ENCODE measurements at places on chromosomes 3 and 15.

GRCh38 chr3:65948841-65949573, 89.7 kb downstream of the MAGI1 start:
- no peak for DNase-seq

DNA sequence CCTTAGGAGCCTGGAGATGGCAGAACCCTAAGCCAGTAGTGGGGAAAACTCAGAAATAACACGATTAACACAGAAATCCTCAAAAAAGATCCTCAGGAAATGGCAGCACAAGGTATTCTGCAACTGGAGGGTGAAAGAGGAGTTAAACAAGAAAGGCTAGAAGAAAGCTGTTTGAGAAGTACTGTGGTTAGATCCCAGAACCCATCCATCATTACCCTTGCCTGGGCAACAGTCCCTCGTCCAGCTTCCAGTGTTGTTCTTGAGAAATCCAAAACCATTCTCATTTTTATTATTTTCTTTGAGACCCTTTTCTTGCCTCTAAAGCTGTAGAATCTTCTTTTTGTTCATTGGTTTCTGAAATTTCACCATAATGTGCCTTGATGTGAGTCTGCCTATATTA, 2.7 kb upstream of the CDCP1 start:
- no peak for DNase-seq

DNA sequence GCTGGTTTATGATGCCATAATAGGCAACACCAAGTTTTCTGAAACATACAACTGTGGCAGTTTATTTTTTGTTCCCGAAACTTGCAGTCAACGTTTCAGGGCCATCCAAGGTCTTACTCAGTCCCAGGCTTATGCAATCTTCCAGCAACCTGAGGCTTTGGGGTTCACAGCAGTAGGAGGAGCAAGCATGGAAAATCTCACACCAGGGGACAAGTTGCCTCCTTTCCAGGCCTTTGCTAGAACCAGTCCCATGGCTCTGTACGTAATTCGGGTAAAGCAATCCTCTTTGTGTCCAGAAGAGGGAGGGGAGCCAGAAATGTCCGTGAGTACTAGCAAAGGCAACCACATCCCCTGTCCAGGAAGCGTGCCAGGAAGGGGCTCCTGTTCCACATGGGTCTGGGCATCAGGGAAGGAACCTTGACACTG, 4.7 kb upstream of the FAM240A start:
- DNase-seq = no peak

DNA sequence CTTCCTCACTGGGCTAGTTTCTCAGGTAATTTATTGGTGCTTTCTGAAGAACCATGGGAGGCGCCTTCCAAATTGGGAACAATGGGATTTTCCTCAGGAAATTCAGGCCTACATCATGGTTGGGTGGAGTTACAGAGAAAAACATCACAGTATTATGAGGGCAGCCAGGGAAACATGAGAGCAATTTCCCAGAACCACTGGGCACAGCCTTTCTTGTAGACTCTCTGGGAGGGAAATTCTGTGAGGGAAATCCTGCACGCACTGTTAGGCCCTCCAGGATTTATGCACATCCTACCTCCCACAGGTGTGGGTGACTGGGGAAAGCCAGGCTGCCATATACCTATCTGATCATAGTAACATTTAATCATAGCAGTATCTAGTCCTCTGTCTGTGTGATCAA, 13.2 kb downstream of the POPDC2 start:
- no peak for DNase-seq

- no peak for DNase-seq
These were observed 31.8 kb downstream of the TTC14 start for GRCh38 chr3:180633722-180634121.

- peak; percentile 45 for DNase-seq
These were observed 235.3 kb upstream of the MRPL3 start for GRCh38 chr3:131738095-131738494.

DNA sequence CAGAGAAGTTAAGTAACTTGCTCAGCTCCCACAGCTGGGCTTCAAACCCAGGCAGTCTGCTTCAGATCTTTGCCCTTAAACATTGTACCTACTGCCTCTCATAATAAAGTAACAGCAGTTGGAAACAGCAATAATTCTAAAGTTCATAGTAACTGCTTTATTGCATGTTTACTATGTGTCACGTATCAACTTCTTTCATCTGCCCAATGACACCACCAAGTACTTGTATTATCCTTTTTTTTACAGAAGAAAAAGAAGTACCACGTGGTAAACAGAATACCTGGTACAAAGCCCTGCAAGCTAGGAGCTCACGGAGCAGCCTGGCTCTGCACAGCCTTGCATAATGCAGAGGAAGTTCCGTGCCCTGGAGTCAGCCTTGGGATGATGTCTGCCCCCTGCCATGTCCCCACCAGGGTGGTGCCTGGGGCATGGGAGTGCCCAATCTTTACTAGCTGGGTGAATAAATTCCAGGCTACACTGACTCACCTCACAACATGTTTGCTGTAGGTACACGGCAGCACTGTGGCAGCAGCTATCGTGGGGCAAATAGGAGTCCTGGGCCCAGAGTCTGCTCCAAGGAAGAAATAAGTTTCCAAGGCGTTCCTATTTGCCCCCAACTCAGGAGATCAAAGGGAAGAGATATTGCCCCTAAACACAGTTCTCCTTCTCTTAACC, 77.2 kb downstream of the LDHAL6B start:
- DNase-seq = no peak

GRCh38 chr15:71400294-71400693, 285.0 kb downstream of the THSD4 start:
- no peak for DNase-seq

DNA sequence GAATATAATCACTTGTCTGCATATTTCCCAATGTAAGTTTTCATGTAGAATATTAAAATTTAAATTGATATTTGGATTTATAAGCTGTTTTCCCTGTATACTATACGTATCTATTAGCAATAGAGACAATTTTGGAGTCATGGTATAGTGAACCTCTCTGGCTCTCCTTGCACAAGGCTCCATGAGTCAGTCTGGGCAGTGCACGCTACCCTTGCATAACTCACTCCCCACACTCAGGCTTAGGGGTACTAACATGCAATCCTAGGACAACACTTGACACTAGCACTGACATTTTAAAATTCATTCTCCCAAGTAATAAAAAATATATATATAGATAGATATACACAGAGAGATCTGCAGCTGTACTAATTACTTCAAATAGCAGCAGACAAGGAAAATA, 39.2 kb downstream of the SLC24A1 start:
- no peak for DNase-seq

DNA sequence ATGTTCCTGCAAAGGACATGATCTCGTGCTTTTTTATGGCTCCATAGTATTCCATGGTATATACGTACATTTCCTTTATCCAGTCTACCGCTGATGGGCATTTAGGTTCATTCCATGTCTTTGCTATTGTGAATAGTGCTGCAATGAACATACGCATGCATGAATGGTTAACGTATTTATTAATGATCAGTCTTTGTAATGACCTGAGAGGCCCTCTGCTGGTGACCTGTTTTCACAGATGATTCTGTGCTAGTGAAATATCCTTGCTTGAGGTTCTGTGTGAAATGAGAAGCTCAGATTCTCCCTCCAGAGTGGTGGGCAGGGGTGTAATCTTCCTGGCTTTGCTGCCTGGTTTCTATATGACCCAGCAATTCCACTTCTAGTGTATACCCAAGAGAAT, 160.2 kb upstream of the RASGRP1 start:
- DNase-seq = no peak
